Activated CD4-positive, alpha-beta T cell treated with anti-CD3 and anti-CD28 coated beads, Interleukin-10, Interleukin-2, amounts not matched to agents 100 ng/mL and 50 ng/mL, durations not matched to agents 16 hours and 8 hours (primary cell): ENCODE measurements at places on chromosomes 6 and 20.

DNA sequence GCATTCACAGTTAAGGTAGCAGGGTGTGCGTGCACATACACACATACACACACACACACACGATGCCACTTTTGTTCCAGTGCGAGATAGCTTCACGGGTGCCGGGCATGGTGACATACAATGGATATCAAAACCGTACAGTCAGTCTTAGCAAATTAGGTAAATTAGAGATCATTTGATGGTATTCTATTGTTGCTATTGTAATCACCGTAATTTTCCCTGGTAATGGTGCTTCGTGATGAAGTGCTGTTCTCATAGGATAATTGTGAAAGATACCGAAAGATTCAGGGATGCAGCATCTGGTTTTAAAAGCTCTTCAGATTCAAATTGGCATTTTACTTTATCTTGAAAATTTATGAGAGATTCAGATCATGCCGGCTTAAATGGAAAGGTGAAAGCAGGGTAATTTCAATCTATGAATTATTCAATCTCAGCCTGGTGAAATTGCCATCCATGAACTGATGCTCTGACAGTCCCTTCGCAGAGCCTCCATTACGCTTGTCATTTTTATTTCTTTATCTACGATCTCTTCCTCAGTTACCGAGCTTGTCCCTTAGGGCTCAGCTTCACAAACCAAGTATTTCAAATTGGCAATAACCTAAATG lies 71.3 kb upstream of the SOX4 start:
- no peak for DNase-seq

DNA sequence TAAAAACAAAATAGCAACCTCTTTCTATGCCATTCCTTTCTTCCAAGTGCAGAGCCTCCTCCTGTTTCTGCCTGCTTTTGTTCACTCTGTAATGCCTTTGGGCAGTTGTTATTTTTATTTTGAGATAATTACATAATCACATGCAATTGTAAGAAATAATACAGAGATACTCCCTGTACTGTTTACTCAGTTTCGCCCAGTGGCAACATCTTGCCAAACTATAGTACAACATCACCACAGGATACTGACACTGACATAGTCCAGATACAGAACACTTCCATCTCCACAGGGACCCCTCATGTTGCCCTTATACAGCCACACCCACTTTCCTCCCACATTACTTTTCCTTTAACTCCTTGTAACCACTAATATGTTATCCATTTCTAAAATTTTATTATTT lies 59.7 kb downstream of the BANF2 start:
- no peak for DNase-seq

DNA sequence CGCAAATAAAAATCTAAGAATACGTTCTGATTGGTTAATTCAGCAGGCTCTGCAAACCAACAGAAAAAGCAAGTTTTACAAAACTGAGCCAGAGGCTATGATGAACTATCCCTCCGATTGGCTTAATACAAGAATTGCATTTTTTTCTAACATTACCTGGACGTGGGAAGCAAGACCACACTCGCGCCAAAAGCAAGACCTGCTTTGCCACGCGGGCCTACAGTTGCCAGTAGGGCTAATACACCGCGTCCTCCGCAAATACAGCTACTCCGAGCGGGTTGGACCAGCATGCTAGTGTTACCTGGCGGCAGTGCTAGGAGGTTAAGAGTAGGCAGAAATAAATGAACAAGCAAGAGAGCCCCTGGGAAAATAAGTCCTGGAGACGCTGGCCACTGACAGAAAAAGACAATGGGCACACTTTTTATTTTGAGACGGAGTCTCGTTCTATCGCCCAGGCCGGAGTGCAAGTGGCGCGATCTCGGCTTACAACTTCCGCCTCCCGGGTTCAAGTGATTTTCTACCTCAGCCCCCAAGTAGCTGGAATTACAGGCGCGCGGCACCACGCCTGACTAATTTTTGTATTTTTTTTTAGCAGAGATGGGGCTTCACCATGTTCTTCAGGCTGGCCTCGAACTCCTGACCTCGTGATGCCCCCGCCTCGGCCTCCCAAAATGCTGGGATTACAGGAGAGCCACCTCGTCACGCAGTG lies 131.9 kb upstream of the BTN3A2 start:
- peak; percentile 69 for DNase-seq

GRCh38 chr6:98054453-98054852 lies 771.4 kb upstream of the MMS22L start:
- DNase-seq: no peak

DNA sequence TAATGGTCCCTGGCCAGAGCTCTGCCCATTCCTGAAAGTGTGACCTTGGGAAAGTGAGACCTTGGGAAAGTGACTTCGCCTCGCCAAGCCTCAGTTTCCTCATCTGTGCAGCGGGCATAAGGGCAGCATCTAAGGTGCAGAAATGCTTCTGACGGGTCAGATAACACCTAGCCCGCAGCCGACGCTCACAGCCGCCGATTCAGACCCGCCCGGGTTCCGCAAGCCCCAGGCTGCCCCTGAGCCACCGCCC lies 486 bp downstream of the FKBP1A start:
- no peak for DNase-seq

- no peak for DNase-seq
Measured at GRCh38 chr20:43096126-43096930, 93.4 kb downstream of the PTPRT start.

DNA sequence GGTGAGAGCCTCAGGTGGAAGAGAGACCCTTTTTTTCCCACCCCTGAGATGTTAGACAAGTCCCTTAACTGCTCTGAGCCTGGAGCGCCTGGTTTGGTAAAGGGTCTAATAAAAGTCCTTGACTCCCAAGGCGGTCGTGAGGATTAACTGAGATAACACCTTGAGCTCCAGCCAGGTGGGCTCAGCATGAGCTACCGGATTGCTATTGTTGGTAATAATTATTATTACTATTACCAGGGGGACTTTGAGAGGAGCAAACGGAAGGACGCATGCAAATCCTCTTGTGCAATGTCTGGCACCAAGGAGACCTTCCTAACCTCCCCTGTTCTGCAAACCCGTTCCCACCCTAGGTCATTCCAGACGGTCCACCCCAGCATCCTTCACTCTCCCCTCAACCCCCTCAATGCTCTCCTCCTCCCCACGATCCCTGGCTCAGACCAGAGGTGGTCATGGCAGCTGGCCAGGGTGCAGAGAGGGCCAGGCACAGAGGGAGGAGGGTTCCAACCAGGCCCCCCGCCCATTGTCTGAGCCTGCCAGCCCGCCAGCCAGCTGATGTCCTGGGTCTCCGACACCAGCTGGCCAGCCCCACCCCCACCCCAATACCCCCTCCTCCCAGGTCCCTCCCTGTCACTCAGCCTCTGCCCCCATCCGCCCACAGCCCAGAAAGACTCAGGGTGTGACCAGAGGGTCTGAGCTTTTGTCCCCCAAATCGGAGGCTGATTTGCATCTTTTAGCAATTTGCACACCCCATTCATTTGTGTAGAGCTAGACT lies 14.3 kb upstream of the CBFA2T2 start:
- DNase-seq: no peak

GRCh38 chr20:36008461-36009035 lies 40.2 kb downstream of the CNBD2 start:
- no peak for DNase-seq

DNA sequence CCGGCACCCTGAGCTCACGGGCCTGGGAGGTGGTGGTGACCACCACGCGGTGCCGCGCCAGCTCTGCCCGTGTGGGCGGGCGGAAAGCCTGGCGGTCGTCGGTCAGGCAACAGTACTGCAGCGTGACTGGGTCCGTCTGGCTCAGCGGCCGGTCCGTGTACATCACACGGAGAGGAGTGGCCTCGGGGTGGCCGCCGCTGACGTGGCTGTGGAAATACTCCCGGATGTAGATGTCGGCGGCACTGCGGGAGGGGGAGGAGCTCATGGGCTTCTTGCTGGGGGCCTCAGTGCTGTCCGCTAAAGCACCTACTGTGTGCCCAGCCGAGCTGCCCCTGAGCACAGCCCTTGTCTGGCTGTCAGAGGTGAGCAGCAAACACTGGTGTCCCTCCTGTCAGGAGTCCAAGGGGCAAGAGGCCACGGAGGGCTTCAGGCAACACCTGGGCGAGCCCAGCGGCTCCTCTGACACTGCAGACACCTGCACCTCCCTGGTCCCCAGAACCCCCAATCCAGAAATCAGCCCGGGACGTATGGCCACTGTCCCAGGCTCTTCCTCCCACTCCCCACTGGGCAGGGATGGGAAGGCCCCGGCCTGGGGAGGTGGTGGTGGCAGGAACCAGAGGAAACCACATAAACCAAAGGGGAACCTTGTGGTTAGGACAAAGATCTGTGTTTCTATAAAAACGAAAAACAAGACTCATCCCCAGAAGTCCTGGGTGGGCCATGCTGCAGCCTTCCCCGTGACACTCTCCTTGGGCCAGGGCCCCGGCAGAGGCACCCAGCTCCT lies 6.5 kb downstream of the HELZ2 start:
- peak; percentile 89 for DNase-seq

DNA sequence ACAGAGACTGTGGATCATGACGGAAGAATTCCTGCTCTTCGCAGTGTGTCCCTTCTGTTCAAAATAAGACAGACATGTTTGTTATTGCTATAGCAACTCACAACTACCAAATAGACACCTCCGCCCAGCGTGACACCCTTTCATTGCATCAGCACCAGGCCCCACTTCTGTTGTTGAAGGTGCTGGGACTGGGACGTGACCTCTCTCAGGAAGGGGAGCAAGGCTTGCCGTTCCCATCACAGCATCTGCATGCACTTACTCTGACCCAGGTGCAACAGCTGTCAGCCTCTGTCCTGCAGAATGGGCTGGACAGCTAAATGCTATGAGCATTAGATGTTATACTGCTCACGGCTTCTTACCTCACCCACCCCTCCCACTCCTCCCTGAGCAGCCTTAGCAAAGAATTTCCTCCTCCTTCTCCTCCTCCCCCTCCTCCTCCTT lies 94.1 kb downstream of the DACT2 start:
- DNase-seq: no peak

DNA sequence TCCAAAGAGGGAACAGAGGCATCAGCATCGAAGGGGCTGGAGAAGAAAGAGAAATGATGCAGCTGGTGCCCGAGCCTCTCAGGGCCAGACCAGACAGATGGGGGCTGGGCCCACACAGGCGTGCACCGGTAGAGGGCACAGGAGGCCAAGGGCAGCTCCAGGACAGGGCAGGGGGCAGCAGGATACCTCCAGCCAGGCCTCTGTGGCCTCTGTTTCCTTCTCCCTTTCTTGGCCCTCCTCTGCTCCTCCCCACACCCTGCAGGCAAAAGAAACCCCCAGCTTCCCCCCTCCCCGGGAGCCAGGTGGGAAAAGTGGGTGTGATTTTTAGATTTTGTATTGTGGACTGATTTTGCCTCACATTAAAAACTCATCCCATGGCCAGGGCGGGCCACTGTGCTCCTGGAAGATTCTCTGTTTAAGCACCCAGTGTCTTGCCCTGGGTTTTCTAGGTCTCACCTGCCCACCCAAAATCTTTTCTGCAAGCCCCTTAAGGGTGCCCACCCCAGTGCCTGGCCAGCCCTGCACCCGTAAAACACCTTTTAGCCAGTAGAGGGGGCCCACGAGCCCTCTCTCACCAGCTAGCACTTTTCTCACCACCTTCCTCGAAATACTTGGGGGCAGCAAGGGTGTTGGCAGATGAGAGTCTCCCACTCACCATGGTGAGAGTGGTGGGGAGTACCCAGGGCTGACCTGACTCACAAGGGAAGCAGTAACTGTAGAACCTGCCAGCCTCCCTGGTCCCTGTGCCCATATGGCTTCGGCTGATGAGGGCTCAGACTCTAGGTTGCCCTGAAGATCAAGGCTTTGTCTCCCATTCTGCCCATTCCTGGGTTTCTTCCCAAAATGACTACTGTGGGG lies 35.7 kb upstream of the ID1 start:
- peak; percentile 66 for DNase-seq

DNA sequence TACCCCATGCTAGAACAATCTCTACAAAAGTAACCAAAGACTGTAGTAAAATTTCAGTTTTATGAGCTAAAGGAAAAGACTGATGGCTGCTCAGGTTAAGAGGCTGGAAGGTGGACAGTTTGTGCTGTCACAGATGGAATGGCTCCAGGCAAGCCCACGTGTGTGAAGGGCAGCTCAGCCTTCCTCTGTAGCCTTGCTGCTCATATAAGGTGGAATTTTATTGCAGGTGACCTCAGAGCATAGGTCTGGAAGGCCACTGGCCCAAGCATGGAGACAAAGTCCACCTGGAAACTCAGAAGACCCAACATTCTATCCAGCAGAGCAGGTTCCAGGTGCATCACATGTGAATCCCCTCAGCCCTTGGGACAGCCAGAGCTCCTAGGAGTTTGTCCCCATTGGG lies 53.6 kb downstream of the KAT14 start:
- no peak for DNase-seq

DNA sequence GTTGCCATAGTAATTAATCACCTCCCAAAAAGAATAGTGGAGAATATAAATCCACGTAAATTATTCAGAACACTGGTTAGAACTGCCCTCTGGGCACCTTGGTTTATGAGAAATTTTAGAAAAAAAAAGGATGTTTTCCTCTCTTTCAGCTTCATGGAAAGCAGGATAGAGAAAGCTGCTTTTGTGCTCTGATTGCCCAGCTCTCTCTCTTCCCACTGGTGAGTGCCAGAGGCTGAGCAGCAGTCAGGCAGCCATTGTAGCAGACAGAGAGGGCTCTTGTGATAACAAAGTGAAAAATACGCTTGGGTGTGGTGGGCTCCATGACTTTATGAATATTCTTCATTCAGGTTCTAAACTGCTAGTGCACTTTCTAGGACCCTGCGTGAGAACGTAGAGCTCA lies 26.4 kb downstream of the SLC35F1 start:
- no peak for DNase-seq

- no peak for DNase-seq
Measured at GRCh38 chr6:155041741-155042279, 46.7 kb downstream of the TIAM2 start.

DNA sequence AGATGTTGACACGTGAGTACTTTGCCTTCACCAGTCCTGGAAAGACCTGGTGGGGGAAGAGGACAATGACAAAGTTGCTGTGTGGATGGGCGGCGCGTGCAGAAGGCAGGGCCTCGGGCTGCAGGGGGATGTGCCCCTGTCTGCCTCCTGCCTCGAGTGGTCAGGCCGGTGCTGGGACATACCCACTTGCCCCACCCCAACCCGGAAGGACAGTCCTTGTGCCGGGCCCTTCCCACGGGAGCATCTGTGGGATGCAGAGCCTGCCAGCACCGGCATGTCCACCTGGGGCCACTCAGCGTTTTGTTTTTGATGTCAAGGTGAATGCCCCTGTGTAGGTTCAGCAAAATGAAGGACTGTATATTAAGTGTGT lies 60.5 kb upstream of the BHLHE23 start:
- no peak for DNase-seq
